ENCODE measurements at places on chromosomes 12 and 14. TPM values are rescaled to one million over a fixed set of nuclear protein-coding genes. Genes with fewer than 3 reads are reported as not detected.

DNA sequence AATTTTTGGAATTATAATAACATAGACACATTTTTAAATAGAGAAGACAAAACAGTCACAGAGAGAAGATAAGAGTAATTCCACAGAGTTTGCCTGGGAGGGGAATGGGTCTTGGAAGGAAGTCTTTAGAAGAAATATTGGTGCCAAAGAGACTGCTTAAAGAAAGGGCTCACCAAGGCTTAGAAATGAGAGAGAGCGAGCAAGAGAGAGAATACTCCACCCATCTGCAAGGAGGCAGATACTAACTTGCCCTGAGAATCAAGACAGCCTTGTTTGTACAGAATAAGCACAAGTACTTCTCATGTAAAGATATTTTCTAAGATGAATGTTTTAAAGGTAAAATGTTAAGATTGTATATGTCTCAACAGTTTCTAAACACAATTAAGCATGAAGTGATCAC, 165.5 kb downstream of the SLC38A4 start:
- no peak for DNase-seq
- H3K4me3 ChIP-seq, result no peak overlapping the region
- H3K4me1 ChIP-seq, result peaks cover 9% of the 10 kb centered on the region
- H3K27me3 ChIP-seq, result no peaks in the 10 kb centered on the region
- no peaks in the 10 kb centered on the region for H3K36me3 ChIP-seq
- peak overlapping the region; percentile 9 for H3K27ac ChIP-seq

GRCh38 chr12:121701667-121702277, 10.8 kb upstream of the TMEM120B start:
- H3K27ac ChIP-seq, result no peak overlapping the region
- no peaks in the 10 kb centered on the region for H3K4me1 ChIP-seq
- no peak for DNase-seq
- H3K27me3 ChIP-seq, result no peaks in the 10 kb centered on the region
- H3K36me3 ChIP-seq, result no peaks in the 10 kb centered on the region
- H3K4me3 ChIP-seq, result no peak overlapping the region

- no peaks in the 10 kb centered on the region for H3K4me1 ChIP-seq
- H3K27ac ChIP-seq, result no peak overlapping the region
Measured at GRCh38 chr14:20197459-20197858, 6.8 kb downstream of the OR11G2 start.

- no peaks in the 10 kb centered on the region for H3K36me3 ChIP-seq
- no peak overlapping the region for H3K4me3 ChIP-seq
- DNase-seq, result no peak
- no peak overlapping the region for H3K27ac ChIP-seq
Measured at GRCh38 chr12:15472036-15472435, 149.7 kb downstream of the PTPRO start.

DNA sequence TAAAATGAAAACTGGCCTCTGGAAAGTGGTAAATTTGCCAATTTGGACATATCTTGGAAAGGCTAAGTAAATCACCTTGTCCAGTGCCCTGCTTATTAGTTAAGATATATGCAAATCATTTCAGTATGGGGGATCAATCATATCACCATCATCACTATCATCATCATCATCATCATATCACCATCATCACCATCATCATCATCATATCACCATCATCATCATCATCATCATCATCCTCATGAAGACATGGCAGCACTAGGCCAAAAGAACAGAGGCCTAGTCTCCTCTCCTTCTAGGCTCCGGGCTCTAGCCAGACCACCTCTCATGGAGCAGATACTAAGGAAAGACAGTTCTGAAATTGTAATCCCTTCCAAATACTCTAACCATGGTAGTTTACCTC, 20.3 kb downstream of the OTX2 start:
- H3K36me3 ChIP-seq, result no peaks in the 10 kb centered on the region
- DNase-seq, result no peak
- no peak overlapping the region for H3K27ac ChIP-seq
- no peaks in the 10 kb centered on the region for H3K27me3 ChIP-seq
- no peak overlapping the region for H3K4me3 ChIP-seq
- H3K4me1 ChIP-seq, result peaks cover 10% of the 10 kb centered on the region

GRCh38 chr14:89264196-89264800, 152.7 kb downstream of the FOXN3 start:
- no peaks in the 10 kb centered on the region for H3K27me3 ChIP-seq
- H3K27ac ChIP-seq, result no peak overlapping the region
- DNase-seq, result no peak
- H3K4me3 ChIP-seq, result no peak overlapping the region
- no peaks in the 10 kb centered on the region for H3K36me3 ChIP-seq

- H3K4me1 ChIP-seq, result no peaks in the 10 kb centered on the region
- H3K36me3 ChIP-seq, result no peaks in the 10 kb centered on the region
- no peak overlapping the region for H3K4me3 ChIP-seq
- no peak overlapping the region for H3K27ac ChIP-seq
Measured at GRCh38 chr14:78324353-78324752, 154.2 kb downstream of the NRXN3 start.

- DNase-seq, result peak; percentile 78
Measured at GRCh38 chr12:50246873-50247612, 36.3 kb downstream of the LIMA1 start.

DNA sequence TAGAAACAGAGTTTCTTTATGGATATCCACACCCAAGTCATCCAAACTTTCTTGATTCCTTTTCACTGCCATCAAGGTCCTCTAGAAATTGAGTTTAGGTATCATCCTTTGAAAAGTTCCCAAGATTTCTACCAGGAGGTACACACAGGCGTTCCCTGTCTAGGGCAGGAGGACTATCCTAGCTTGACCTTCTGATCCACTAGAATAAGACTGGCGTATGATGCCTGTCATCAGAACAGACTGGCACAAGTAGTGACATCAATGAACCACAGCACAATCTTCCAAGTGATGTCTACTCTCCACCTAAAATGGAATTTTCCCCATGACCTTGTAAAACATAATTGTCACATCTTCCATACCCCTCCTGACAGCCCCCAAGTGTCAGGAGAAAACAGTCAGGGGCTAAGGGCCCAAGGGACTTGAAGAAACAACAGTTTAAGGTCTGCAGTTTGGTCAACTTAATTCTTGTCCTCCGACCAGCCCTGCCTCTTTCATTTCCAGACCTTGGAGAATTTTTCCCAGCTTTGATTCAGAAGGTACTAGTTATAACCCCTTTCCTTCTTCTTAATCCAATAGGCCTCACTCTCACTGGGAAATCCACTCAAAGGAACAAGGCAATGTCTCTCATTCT, 100.7 kb upstream of the FKBP4 start:
- no peaks in the 10 kb centered on the region for H3K27me3 ChIP-seq
- H3K4me1 ChIP-seq, result peaks cover 15% of the 10 kb centered on the region
- no peak overlapping the region for H3K4me3 ChIP-seq
- no peak for DNase-seq
- H3K36me3 ChIP-seq, result no peaks in the 10 kb centered on the region

DNA sequence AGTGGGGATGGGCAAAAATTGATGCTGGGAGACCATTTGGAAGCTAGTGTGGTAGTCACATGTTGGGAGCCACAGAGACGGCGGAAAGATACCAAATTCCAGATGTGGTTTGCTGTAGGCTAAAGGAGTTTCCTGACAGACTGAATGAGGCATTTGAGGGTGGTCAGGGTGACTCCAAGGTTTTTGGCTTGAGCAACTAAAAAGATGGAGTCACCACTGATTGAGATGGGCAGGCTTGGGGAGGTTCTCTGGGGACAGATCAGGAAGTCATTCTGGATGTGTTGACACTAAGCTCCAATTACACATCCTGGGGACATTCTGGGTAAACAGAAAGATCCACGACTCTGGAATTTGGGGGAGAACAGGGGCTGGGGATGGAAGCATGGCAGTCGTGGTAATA, 15.5 kb upstream of the SERPINA9 start:
- H3K36me3 ChIP-seq, result no peaks in the 10 kb centered on the region
- H3K4me3 ChIP-seq, result no peak overlapping the region
- peaks cover 2% of the 10 kb centered on the region for H3K4me1 ChIP-seq
- no peak for DNase-seq
- no peak overlapping the region for H3K27ac ChIP-seq
- H3K27me3 ChIP-seq, result no peaks in the 10 kb centered on the region

DNA sequence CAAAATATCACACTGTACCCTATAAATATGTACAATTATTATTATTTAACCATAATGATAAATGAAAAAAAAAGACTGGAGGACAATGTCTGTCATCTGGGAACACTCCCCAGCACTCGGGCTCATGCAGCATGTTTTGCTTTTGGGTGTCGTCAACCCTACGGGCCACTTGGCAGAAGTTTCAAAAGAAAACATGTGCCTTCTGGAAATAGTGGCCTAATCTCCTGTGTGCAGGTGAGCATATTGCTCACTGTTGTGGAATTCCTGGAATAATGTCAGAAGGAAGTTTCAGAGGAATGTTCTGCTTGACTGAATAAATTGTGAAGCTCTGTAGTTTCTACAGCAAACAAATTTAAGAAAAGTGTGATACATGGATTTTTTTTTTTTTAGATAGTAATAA, 298.3 kb downstream of the SSPN start:
- H3K27me3 ChIP-seq, result no peaks in the 10 kb centered on the region
- H3K4me1 ChIP-seq, result peaks cover 5% of the 10 kb centered on the region
- peak; percentile 37 for DNase-seq
- H3K27ac ChIP-seq, result peak overlapping the region; percentile 33
- no peaks in the 10 kb centered on the region for H3K36me3 ChIP-seq
- no peak overlapping the region for H3K4me3 ChIP-seq

- no peaks in the 10 kb centered on the region for H3K36me3 ChIP-seq
- H3K4me3 ChIP-seq, result no peak overlapping the region
- peaks cover 9% of the 10 kb centered on the region for H3K4me1 ChIP-seq
- H3K27ac ChIP-seq, result no peak overlapping the region
- no peak for DNase-seq
Measured at GRCh38 chr12:98372340-98373024, 142.9 kb upstream of the TMPO start.

DNA sequence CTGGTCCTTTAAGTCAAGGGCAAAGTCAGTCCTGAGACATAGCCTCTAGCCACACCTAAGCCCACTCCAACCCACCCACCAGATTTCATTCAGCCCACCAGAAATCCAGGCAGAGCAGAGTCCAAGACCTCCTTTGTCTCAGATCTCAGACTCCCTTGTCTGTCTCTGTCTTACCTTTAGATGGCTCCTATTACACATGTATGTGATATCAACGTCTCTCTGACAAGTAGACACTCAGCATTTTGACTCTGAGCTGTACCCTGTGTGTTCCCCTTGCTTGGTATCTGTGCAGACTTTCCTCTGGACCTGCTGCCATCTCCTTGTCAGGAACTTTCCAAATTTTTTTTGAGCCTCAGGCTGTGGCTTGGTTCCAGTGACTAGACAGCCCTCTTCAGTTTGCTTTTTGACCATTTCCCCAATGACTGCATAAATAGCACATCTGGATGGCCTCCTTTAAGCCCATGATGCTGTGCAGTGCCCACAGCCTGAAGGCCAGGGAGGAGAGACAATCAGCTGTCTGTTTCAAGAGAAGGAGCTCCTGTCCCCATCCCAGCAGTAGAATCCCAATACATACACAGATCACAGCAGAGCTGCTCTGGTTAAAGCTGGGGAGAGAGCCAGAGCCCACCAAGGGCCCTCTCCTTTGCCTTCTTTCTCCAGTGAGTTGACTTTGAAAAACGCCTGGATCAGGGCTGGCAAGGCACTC, 7.0 kb downstream of the POU6F1 start:
- H3K4me1 ChIP-seq, result no peaks in the 10 kb centered on the region
- no peaks in the 10 kb centered on the region for H3K36me3 ChIP-seq
- no peaks in the 10 kb centered on the region for H3K27me3 ChIP-seq
- no peak overlapping the region for H3K4me3 ChIP-seq

GRCh38 chr12:102728506-102729242, 188.4 kb downstream of the PAH start:
- H3K36me3 ChIP-seq, result no peaks in the 10 kb centered on the region
- DNase-seq, result no peak
- no peaks in the 10 kb centered on the region for H3K4me1 ChIP-seq

GRCh38 chr14:100867631-100868315, 35.7 kb downstream of the RTL1 start:
- H3K4me3 ChIP-seq, result no peak overlapping the region
- no peaks in the 10 kb centered on the region for H3K4me1 ChIP-seq
- no peak for DNase-seq
- H3K36me3 ChIP-seq, result no peaks in the 10 kb centered on the region
- no peaks in the 10 kb centered on the region for H3K27me3 ChIP-seq

DNA sequence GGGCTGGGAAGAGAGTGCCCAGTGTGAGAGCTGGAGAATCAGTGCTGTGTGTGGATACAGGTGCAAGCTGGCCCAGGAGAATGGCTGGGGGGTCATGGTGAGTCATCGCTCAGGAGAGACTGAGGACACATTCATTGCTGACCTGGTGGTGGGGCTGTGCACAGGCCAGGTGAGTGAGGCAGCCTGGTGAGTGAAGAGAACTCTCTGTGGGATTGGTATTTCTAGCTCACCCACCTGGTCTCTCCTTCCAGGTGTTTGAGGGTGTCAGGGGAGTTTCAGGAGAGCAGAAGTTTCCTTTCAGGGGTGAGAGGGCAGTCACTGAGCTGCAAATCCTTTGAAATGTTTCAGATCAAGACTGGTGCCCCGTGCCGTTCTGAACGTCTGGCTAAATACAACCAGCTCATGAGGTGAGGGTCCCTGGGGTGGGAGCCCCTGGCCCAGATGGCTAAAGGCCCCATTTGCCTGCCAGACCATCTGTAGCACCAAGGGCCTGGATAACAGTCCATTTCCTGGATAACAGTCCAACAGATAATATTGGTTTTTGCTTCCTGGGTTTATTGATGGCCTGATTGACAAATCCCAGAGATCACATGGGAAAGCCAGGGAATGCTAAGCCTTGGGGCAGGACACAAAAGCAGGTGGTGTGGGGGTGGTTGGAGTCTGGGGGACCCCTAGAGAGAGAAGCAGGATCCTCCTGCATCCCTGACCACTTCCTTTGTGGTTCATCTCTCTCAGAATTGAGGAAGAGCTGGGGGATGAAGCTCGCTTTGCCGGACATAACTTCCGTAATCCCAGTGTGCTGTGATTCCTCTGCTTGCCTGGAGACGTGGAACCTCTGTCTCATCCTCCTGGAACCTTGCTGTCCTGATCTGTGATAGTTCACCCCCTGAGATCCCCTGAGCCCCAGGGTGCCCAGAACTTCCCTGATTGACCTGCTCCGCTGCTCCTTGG, 5.5 kb upstream of the ATN1 start:
- no peaks in the 10 kb centered on the region for H3K36me3 ChIP-seq
- no peak overlapping the region for H3K27ac ChIP-seq
- no peak for DNase-seq
- H3K4me3 ChIP-seq, result no peak overlapping the region
- peaks cover 30% of the 10 kb centered on the region for H3K4me1 ChIP-seq

- no peak for DNase-seq
- H3K27me3 ChIP-seq, result no peaks in the 10 kb centered on the region
- H3K27ac ChIP-seq, result no peak overlapping the region
Measured at GRCh38 chr14:92456215-92457015, 57.2 kb upstream of the RIN3 start.

The AJUBA gene
- 19.5 TPM for total RNA-seq

The MFAP5 gene
- 17.9 TPM for total RNA-seq

The CCDC177 gene
- total RNA-seq, result not detected

The PYGL gene
- total RNA-seq, result 11.5 TPM

The NPFF gene
- total RNA-seq, result not detected

The TAS2R20 gene
- 2.6 TPM for total RNA-seq
